Left ventricle myocardium superior (tissue), 1 donor: ENCODE measurements at places on chromosomes 5 and 9. TPM values are rescaled to one million over a fixed set of nuclear protein-coding genes. Genes with fewer than 3 reads are reported as not detected.

The KIF4B gene
- 0.05 TPM for total RNA-seq

The DOCK2 gene
- 7.5 TPM for total RNA-seq

The CDKN2A gene
- total RNA-seq: not detected

- DNase-seq: no peak
Observed at GRCh38 chr9:112288029-112288428, 45.4 kb downstream of the PTBP3 start.

DNA sequence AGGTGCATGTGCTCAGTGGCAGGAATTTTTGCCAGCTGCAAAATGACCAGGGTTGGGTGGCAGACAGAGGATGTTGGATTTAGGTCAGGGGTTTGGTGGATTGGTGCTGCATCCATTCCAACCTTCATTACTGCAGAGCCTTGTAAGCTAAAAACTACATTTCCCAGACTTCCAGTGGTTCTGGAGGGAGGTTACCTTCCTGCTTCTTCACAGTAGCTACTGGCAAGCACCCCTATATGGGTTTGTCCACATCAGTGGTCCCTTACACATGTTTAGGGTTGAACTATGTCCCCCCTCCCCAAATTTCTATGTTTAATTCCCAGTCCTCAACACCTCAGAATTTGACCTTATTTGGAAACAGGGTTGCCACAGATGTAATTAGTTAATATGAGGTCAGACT, 20.7 kb upstream of the IL17B start:
- DNase-seq: no peak

DNA sequence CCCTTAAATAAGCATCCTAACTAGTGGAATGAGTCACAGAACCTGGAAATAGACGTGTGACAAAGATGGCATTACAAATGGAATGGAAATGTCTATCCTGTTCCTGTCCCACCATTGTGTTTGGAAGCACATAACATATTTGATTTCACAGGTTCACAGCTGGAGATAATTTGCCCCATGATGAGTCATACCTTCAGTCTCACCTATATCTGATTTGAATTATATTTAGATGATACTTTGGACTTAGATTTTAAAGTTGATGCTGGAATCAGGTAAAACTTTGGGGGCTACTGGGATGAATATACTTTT, 92.5 kb downstream of the CEMIP2 start:
- no peak for DNase-seq

DNA sequence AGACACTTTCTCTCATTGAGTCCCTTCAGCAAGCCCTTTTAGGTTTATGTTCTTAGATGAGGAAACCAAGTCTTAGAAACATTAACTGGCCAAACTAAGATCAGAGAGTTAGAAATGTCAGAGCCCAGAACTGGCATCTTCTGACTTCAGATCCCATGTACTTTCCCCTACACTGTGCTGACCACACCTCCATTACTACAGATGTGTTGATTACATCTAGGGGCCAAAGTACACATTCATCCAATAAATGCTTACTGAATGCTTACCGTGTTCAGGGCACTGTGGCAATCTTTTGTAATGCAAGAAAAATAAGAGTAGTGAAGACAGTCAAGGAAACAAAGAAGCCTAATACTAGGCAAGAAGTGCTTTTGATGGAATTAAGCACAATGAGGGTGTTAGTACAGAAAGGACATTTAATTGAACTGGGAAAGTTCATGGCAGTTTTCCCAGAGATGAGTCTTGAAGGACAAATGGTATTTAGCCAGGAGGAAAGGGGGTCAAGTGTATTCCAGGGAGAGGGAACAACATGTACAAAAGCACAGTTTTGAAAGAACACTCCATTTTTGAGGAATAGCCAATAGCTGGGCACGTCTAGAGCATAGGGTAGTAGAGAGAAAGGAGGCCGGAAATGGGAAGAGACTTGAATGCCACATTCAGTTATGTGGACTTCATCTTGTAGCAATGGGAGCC, 89.7 kb upstream of the CDKN2B start:
- DNase-seq: no peak

- no peak for DNase-seq
Observed at GRCh38 chr5:178370102-178370501, 137.5 kb upstream of the PHYKPL start.

DNA sequence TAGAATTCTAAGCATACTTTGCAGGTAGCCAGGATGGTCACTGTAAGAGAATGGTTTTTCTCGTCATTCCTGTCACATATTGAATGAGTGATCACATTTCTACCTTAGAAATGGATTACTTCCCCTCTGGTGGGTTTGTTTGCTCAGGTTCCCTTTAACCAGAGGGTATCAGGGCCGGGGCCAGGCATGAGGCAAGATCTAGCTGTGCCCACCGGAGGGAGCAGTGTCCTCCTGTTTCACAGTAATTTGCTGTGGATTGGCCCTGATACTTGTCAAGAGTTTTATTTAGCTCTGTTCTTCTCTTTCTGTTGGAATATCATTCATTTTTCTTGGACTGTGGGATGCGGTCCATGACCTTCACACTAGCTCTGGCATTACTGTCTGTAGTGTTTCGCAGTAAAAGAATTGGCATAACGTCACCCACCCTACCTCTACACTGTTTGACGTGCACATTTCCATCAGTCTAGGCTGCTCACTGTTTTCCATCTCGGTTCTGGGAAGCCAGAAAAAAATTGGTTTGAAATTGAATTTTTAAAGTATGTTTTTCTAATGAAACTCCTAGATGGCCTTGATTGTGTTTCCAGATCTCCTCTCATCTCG, 42.4 kb upstream of the ZBED3 start:
- DNase-seq: no peak

DNA sequence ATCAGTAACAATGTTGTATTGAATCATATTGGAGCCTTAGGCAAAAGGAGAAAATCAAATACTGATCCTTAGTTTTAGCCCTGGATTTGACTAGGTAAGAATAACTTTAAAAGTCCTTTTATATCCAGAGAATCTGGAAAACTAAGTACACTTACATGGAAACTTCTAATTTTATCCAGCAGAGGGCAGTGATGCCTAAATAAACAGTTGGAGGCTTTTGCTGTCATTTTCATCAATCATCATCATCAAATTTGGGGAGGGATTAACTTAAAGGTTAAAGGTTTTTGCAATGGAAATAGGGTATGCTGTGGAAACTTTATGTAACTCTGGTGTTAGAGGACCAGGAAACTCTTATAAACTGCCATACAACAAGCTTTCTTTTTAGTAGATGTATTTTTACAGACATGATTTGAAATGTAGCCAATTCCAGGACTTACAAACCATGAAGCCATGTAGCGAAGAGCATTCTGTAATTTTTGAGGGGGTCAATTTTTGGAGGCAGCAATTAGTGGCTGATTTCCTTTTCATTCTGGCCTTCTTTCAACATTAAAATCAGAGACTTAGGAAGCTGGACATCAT, 112.7 kb downstream of the OSTF1 start:
- DNase-seq: no peak

DNA sequence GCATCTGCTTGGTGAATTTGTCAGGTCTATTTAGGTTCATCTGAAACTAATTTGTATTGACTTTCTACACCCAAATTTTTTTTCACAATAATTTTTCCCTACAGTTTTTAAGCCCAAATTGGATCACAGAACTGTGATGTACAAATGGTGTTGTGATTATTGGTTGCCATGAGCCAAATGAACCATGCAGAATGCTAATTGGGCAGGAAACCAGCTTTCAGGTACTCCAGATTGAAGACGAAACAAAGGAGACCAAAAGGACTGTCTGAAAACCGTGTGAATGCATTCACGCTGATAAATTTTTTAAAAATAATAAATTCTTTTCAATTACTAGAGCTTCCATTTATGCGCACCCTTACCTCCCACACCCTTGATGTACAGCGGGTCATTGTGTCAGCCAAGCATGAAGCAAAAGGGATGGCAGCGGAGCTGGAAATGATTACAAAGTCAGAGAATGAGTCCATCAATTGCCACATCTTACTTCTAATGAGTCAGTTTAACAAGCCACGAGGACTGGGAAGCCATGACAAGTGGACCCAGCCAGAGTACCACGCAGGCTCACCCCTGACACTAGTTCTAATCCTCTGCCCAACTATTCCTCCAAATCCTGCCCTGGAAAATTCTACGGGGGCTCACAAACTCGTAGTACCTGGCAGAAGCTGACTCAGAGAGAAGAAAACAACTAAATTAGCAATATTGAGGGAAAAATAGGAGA, 66.5 kb downstream of the SEMA6A start:
- DNase-seq: no peak

DNA sequence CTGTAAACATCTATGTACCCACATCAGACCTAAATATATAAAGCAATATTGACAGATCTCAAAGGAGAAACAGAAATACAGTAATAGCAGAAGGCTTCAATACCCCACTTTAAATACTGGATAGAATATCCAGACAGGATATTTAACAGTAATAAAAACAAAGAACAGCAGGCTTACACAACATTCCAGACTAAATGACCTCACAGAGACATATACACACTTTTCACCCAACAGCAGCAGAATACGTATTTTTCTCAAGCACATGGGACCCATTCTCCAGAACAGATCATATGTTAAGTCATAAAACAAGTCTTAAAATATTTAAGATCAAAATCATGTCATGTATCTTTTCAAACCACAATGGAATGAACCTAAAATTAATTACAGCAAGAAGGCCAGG, 76.8 kb downstream of the CAMSAP1 start:
- DNase-seq: no peak

- peak; percentile 75 for DNase-seq
Observed at GRCh38 chr5:14250084-14250695, 107.0 kb downstream of the TRIO start.

- DNase-seq: no peak
Observed at GRCh38 chr9:5292141-5292540, 12.4 kb downstream of the RLN2 start.

- no peak for DNase-seq
Observed at GRCh38 chr5:77333451-77334123, 123.1 kb downstream of the PDE8B start.

DNA sequence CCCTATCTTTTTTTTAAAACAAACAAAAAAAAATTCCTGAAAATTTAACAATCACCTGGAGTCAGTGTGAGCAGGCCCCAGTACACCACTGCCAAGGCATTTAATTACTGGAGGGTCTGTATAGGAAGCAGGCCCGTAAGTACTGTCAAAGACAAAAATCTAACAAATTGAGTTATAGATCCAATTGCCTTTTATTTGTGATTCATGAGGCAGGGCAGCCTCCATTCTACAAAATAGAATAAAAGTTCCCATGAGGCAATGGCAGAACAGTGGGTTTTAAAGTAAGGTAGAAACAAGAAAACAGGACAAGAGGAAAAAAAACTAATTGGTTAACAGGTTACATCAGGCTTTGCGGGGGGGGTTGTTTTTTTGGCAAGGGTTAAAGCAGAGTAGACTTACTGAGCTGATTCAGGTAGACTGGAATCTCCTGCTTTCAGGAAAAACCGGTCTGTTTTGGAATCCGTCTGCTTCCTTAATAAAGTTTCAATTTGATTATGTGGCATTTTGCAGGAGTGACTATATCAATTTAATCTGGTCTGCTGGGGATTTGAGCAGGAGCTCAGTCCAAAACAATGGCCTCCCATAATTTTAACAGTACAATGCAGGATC, 48.9 kb downstream of the AUH start:
- no peak for DNase-seq

- DNase-seq: no peak
Observed at GRCh38 chr5:31283326-31283725, 89.8 kb downstream of the CDH6 start.

- DNase-seq: no peak
Observed at GRCh38 chr5:133930061-133930812, 38.2 kb downstream of the C5orf15 start.

DNA sequence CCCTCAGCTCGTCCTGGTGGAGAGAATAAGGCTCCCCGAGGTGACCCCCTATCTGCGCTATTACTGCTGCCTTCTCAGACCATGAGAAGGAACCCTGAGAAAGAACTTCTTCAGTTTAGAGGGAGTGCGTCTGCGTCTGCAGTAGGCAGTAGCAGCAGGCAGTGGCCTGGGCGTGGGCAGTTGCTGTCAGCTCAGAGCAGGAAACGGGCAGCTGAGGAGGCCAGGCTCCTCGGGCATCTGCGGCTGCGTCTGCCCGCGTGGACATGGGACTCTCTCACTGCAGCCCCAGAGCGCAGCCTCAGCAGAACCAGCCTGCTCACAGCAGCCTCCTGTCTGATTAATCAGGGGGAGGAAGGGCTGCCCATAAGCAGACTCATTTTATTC, 49.8 kb upstream of the FCN1 start:
- DNase-seq: no peak

- peak; percentile 30 for DNase-seq
Observed at GRCh38 chr9:71814226-71814625, 45.9 kb upstream of the CEMIP2 start.

DNA sequence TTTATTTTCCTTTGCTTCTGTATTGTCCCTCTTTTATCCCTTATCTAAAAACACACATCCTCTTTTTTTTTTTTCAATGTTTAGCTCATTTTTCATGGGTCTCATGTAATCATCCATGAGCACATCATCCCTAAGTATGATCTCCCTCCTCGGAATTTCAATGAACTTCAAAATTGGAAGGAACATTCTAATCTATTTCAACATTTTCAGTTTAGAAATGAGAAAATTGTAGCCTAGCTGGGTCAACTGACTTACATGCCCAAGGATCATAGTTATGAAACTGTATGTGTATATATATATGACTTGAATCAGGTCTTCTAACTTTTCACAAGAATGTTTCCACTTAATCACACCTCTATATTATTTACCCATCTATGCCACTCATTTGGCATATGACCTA, 77.7 kb downstream of the TUSC1 start:
- no peak for DNase-seq

GRCh38 chr5:72281764-72282499, 38.1 kb downstream of the MRPS27 start:
- no peak for DNase-seq

DNA sequence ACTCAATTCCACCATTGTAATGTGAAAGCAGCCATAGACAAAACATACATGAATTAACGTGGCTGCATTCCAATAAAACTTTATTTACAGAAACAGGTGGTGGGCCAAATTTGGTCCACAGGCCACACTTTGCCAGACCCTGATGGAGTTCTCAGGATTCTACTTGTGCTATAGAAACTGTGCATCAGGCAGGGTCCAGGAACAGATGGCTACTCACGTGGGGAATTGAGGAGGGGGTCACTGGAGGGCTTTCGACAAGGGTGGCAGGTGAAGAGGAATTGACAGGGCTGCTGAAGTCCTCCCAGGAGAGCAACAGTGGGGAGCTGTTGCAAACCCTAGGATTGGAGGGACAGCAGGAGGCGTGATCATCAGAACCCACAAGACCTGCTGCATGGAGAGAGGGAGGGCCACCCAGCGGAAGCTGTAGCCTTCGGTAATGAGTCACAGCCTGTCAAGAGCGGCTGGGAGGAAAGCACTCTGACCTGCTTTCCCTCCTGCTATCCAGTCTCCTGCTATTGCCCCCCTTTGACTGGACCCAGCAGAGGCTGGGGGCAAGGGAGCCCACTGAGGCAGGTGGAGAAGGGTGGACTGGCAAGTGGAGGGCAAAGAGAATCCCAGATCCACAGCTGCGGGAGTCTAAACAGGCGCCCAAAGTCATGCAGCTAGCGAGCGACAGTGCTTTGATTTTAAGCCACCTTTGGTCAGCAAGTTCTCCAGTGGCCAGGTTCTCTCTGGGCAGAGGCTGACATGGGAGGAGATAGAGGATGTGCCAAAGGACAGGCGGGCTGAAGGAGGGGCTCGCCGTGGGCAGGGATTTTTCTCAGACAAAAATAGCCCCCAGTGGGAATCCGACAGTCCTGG, 138.3 kb upstream of the SMIM23 start:
- DNase-seq: no peak

- DNase-seq: peak; percentile 92
Observed at GRCh38 chr9:134403682-134404301, 77.5 kb downstream of the RXRA start.

GRCh38 chr9:78900500-78900899, 603.6 kb downstream of the PSAT1 start:
- DNase-seq: no peak
